ENCODE measurements at places on chromosomes 4 and X. TPM values are rescaled to one million over a fixed set of nuclear protein-coding genes. Genes with fewer than 3 reads are reported as not detected.

SRPX gene
- total RNA-seq, result 110 TPM

DNA sequence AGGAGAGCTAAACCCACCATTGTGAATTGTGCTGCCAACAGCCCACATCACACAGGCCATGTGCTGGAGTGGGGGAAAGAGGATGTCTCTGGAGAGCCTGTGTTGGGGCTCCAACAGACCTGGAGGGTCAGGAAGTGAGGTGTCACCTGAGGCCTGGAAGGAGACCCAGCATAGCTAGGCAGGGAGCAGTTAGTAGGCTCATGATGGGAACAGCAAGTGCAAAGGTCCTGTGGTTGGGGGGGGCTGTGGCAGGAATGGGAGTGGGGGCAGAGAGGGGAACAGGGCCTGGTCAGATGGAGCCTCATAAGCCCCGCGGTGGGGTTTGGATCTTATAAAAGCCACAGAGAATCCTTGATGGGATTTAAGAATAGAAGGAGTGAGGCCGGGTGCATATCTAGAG lies 35.9 kb upstream of the GPR78 start:
- DNase-seq, result peak; percentile 19

DNA sequence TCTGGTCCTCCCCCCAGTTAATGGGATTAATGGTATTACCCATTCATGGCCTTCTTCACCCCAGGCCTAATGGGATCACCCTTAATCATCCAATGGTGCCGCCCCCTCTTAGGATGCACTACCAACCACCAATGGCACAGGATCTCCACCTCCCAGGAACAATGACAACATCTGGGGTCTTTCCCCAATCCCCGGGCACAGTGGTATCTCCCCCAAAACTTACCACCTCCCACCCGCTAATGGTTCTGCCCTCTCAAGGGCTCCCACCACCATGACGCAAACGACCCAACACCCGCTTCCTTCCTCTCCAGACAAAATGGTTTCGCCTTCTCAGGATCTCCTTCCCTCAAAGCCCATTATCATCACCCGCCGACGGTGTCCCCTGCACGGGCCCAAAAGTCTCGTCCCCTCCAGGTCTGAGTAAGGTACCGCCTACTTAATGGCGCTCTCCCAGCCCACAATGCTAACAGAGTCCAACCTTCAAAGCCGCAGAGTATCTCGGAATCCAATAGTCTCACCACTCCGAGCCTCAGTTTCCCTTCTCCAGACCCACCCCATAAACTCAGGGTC lies 458 bp downstream of the GRIPAP1 start:
- DNase-seq, result peak; percentile 56

HDAC6 gene
- 77.6 TPM for total RNA-seq

DNA sequence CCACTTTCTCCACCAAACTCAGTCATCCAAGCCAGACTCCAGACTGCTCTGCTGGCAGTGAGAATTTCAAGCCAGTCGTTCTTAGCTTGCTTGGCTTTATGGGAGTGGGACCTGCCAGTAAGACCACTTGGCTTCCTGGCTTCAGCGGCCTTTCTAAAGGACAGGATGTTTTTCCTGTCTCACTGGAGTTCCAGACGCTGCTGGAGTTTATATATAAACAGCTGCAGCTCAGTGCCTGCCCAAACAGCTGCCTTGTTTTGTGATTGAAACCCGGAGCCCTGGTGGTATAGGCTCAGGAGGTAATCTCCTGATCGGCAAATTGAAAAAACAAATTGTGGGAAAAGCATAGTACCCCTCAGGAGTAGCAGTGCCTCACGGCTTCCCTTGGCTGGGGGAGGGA lies 1165.8 kb upstream of the ADGRL3 start:
- DNase-seq, result no peak

COX7B2 gene
- not detected for total RNA-seq

DNA sequence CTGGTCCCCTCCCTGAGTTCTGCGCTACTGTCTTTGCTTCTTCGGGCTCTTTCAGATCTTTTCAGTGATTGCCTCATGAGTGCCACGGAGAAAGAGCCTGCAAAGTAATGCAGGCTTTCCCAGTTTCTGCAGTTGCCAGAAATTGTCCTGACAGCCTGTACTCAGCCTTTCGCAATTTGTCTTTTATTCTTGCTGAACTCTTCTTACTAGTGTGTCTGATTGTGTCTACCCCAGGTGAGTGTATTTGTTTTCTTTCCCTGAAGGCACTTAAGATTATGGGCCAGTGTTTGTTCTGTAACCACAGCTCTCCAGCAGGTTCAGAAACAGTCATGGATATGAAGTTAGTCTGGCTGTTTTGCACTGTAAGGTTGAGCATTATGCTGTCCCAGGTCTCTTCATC lies 47.1 kb downstream of the FAM193A start:
- no peak for DNase-seq

GRCh38 chrX:38332505-38332904 lies 5.2 kb upstream of the RPGR start:
- no peak for DNase-seq

DNA sequence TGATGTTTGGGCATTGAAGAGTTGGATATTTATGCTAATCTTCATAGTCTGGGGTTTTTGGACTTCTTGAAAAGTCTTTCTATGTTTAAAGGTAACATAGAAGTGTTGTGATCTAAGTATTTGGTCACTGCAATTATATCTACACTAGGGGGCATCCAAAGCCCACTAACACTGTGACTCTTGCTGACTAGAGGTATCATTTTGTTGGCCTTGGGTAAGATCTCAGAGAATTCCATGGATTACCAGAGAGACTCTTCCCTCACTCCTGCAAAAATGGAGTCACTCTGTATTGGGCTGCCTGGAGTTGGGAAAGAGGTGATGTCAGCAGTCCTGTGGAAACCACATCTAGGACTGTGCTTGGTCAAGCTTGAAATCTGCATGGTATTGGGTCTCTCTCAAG lies 1077.6 kb downstream of the FAM133A start:
- DNase-seq, result no peak

DNA sequence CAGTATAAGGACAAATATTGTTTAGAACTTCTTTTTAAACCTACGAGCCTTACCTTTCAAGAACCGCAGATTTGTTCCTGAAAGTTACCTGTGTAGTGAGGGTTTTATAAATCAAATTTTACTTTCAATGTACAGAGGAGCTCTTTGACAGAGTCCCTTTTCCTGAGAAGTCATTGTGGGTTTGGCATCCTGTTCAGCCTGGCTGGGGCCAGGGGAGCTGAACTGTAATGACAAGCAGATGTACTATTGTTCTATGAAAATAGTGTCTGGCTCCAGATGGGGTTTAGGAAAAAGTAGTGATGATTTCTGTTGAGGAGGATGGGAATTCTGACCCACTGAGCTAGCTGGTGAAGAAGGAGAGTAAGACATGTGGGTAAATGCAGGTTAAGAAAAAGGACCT lies 196.2 kb upstream of the PGRMC2 start:
- no peak for DNase-seq

DNA sequence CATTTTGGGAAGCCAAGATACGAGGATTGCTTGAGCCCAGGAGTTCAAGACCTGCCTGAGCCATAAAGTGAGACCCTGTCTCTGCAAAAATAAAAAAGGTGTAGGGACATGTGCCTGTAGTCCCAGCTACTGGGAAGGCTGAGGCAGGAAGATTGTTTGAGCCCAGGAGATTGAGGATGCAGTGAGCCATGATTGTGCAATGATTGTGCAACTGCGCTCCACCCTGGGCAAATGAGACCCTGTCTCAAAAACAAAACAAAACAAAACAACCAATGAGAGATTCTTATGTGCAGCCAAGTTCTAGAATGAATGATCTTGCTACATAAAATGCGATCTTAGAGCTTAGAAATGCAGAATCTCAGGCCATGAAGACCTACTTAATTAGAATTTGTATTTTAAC lies 22.5 kb downstream of the SLC9B2 start:
- DNase-seq, result no peak

HAND2 gene
- total RNA-seq, result 5.2 TPM

DNA sequence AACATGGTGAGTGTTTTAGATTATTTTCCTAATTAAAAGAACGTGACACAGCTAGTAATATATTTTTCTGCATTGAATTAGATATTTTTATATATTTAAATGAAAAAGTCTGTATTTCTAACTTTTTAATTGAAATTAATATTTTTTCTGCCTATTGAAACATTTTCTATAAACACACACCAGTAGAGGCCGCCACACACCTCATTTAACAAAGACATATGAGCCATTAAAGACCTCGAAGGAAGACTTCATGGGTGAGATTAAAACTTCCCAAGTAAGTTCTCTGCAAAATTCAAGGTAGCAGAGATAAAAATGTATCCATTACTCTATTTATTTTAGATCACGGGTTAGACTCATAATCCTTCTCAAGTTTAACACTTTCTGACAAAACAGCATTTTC lies 8.3 kb downstream of the SLITRK2 start:
- no peak for DNase-seq

MTTP gene
- 0.65 TPM for total RNA-seq

DNA sequence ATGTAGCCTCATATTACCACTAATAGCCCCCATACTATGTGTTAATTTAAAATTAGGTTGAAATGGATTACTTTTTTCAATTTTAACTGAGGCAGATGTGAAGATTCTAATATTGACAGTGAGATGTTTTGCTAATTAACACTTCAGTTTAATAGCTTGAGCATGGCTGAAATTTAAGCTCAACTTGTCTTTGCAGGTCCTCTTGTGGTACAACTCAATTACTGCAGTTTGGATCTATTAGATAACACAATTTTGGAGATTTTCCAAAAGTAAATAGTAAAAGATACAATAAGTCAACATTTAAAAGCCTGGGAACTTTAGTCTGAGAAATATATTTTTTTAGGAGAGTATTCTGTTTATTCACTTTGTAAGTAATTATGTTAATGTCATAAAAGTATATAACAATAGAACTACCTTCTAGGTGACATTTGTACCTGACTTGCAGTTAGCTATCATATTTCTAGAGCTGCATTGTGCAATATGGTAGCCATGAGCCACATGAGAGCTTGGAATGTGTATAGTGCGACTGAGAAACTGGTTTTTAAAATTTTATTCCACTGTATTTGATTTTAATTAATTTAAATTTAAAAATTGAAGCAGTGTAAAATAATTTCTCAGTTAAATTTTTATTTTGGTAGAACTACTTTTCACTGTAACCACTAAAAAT lies 73.1 kb upstream of the FMR1 start:
- no peak for DNase-seq

DNA sequence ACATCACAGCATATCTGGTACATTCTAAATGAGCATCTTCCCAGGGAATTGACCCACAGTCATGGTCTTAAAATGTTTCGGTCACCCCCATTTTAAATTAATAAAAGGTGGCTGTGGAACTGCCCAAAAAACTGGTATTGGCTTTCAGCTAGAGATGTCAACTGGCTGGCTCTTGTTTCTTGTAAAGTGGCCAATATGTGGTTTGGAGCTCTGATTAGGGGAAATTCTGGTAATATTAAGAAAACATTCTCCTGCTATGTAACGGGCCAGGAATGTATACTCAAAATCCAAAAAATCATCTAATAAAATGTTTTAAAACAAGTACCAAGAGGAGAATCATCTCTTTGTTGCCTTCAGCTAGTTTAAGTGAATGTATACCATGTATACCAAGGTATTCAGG lies 62.0 kb upstream of the VCX2 start:
- no peak for DNase-seq

- no peak for DNase-seq
Observed at GRCh38 chrX:129690435-129690834, 35.7 kb upstream of the APLN start.

DNA sequence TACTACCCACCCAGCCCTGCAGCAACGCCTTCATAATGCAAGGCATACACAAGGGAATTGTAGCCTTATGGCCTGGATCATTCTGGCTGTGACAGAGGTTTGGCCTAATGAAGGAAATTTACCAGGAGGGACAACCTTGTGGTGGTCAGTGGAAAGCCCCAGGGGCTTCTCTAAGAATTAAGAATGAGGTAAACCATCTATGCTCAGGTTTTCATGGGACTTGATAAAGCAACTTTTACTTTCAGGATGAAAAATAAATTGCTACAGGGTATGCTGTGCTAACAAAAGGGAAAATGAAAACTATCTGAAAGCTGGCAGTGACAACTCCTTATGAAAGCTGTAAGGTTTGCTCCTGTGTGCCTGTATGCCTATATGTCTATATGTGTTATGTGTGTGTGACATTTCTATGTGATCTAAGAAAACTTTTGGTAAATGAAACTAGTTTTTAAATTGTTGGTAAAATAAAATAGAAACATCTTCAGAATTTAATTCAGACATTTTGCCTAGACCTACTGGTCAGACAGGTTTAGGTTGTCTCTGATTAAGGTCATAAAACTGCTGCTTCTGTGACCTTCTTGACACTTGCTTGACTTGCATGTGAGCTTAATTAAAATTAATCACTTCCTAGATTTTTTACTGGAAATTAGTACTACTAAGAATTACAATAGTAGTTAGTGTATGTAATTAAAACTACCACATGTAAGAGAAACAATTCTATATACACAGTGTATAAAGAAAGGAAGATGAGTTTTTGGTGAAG lies 19.9 kb upstream of the TXK start:
- no peak for DNase-seq

GRCh38 chr4:7236847-7237246 lies 44.5 kb downstream of the SORCS2 start:
- no peak for DNase-seq

DNA sequence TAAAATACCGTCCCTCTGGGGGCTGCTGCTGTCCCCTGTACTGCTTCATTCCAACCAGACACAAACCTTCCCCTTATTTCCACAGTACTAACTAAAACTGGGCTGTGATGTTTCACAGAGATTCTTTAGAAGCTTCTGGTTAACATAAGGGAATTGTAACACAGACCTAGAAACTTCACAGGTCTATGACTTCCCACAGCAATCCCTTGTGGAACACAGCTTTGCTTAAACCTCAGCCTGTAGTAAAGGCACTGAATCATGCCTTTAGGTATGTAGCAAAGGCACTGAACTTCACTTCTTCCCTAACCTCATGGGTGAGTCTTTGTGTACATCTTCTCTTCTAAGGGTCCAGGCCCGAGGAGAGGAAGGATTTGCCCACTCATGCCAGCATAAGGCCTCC lies 49.4 kb downstream of the SPINK2 start:
- DNase-seq, result no peak

GRCh38 chrX:71393919-71394318 lies 27.8 kb downstream of the TAF1 start:
- DNase-seq, result no peak

MPC1L gene
- not detected for total RNA-seq

GRCh38 chr4:93776386-93777080 lies 52.0 kb upstream of the ATOH1 start:
- DNase-seq, result no peak

AREG gene
- total RNA-seq, result 22.4 TPM

GRCh38 chrX:39652336-39652735 lies 445.4 kb downstream of the BCOR start:
- no peak for DNase-seq

- DNase-seq, result no peak
Observed at GRCh38 chrX:97158269-97158668, 274.6 kb downstream of the RPA4 start.

BLOC1S4 gene
- total RNA-seq, result 10.8 TPM

- DNase-seq, result peak; percentile 53
Observed at GRCh38 chr4:147590249-147590920, 26.8 kb upstream of the TMEM184C start.

PCYT1B gene
- total RNA-seq, result 0.96 TPM

DNA sequence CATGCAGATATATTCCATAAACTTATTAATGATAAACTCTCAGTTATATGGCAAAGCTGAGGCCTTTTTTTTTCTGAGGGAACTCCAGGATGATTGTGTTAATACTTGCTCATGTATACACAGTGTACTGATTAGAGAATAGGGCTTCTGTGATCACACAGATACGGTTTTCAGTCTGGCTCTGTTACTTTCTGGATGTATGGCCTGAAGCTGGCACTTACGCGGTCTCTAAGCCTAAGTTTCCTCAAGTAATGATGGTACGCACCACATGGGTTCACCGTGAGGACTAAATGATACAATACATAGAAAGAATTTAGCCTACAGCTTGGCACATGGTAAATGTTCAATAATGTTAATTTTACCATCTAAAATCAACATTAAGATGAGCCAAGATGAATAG lies 73.8 kb downstream of the SEC24D start:
- no peak for DNase-seq

TMPRSS11B gene
- total RNA-seq, result not detected
